ENCODE measurements at places on chromosomes 3 and 15.

GRCh38 chr3:72308641-72309040, 523.7 kb upstream of the PROK2 start:
- no peak for DNase-seq

DNA sequence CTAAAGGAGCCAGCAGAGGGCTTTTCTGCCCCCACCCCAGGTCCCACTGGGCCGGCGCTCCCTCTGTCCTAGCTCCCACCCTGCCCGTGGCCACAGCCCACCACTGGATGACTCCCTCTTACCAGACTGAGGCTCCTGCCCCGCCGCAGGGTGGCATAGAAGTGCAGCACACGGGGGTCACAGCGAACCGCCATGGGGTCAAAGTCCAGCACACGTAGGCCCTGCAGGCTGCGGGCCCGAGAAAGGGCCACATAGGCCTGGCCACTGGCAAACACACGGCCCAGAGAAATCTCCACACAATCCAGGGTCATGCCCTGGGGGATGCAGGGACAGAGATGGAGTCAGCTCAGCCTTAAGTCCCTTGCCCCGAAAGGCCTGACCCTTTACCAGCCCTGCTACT, 9.0 kb downstream of the PIF1 start:
- no peak for DNase-seq

GRCh38 chr3:69660631-69661030, 78.6 kb upstream of the MITF start:
- no peak for DNase-seq

- DNase-seq, result no peak
Measured at GRCh38 chr3:119309591-119309990, 15.4 kb downstream of the ARHGAP31 start.

DNA sequence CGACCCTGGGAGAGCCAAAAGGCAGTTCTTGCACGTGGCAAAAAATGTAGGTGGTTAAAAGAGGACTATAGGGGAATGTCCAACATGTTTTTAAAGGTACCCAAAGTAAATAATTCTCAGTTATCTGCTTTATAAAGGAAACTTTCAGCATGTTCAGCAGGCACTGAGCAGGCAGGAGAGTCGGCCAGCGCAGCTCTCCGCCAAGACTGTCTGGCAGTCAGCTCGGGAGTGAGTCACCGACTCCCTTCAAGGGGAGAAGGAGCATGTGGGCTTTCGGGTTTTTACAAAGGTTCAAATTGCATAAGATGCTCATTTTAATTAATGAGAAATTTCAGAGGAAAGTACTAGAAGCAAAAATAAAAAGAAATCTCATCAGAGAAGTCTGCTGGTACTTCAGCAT, 7.0 kb downstream of the GABRA5 start:
- no peak for DNase-seq

DNA sequence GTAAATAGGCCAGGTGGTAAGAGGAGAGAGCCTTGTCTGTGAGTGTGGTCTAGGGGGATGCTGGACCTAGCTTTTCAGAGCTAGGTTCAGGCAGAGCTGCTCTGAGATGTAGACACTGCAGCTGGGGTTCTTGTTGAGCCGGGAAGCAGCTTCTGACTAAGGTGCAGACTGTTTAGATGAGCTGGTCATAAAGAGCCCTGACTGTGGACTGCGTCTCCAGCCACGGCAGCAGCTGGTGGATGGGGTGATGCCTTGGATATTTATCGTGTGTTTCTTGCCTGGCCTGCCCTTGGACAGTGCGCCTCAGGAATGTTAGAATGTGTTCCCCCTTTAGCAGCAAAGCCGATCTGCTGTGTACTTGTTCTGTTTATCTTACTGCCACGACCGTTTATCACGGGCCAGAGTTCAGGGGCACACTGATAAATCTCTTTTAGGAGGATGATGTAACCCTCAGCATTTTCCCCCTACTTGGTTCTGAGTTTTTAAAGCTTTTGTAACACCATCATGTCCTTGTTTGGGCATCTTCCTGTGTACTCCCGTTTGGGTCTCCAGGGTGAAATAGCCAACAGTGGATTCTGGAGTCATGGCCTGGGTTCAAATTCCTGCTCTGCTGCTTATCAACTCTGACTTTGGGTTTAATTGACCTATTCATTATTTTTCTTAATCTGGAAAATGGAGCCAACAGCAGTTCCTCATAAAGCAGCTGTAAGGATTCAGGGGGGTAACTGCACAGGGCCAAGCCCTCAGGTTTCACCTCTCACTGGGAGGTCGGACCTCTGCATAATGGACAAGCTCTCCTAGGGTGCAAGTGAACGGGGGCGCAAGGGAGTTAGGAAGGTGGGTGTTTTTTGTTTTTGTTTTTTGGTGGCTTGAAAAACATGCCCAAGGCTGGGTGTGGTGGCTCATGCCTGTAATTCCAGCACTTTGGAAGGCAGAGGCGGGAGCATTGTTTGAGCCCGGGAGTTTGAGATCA, 51.4 kb downstream of the FLNB start:
- no peak for DNase-seq

GRCh38 chr3:79317551-79318518, 450.0 kb downstream of the ROBO1 start:
- no peak for DNase-seq

DNA sequence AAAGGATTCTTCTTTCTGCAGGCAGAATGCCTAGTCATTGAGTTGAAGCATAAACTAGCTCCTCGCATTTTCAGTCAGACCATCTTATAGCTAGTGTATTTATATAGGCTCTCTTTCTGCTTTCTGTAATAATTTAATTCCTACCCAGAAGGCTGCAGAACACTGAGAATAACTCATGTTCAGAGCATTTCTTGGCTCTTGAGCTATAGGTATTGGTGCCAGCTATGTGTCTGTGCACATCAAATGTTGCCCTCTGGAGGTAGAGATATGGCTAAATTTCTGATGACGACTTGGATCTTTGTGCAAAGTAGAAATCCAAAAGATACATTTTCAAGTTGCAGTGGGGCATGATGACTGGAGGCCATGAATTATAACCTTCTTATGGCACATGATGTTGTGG, 336.2 kb upstream of the TPM1 start:
- no peak for DNase-seq

- DNase-seq, result no peak
Measured at GRCh38 chr15:52466134-52466701, 62.5 kb downstream of the MYO5A start.

GRCh38 chr3:134134240-134134639, 104.5 kb upstream of the SLCO2A1 start:
- no peak for DNase-seq

DNA sequence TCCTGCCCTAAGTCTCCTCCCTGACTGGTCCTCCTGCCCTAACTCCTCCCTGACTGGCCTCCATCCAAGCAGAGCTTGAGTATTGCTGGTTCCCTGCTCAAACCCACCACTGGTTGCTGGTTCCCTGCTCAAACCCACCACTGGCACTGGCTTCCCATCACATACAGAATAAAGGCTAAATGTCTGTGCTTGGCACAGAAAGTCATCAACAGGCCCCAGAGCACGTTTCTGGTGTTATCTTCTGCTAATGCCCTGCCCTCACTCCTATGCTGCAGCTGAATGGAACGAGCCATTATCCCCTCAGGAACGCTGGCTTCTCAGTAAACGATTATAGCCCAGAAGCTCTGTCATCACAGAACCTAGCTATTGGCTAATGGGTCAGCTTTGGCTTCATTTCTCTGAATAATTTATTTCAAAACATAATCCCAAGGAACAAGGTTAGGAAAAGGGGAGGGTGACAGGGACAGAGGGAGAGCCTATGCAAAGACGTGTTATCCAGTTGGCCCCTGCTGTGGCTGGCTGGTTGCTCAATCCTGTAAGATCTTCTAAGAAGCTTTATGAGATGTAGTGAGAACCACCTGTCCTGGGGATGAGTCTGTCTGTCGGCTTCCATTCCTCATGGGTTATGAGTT, 6.3 kb upstream of the MUC20 start:
- no peak for DNase-seq

DNA sequence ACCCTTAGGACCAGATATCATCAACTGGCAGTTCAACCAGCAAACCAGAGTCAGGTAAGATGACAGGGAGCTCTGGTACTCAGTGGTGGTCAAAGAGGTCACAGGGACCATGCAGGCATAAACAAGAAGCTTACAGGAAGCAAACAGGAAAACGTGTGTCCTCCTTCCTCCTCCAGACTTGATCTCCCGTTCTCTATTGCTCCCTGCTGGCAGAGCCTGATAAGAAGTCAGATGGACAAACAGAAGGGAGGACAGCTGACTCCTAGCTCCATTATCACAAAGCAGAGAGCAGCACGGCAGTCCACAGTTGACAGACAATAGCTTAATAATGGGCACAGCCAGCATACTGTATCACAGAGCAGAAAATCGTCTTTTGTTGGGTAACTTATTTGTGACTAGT, 156.5 kb upstream of the SLC2A2 start:
- no peak for DNase-seq

DNA sequence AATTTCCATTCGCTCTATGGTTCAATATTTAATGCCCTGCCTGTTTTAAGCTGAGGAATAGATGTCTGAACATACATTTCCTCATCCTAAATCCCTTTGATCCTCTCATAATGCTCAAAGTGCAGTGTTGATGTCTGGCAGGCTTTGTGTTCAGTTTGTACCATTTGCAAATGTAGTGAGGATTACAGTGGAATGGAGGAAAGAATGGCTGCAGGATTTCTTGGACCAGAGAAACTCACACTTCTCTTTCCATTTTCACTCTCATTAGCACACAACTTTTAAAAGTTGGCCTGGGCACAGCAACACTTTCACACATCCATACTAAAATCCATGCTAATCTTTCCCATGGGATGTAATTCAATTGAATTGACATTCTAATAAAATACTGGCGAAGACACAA, 28.6 kb upstream of the THRB start:
- DNase-seq, result no peak

DNA sequence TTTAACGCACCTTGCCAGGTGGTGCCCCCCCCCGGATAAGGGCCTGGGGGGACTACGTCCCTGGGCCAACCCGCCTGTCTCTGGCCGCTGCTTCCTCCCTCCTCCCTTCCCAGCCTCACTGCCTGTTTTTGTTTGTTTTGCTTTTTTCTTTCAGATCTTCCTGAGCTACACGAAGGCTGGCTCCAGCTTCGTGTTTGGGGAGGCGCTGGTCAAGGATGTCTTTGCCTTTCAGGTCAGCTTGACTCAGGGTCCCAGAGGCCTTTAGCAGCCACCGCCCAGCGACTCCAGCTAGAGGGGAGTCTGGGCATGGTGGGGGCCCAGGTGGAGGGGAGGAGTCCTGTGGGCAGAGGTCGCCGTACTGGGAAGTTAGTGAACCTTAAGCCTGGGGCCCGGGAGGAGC, 24.1 kb downstream of the SLC28A1 start:
- no peak for DNase-seq

GRCh38 chr3:107928084-107928445, 162.8 kb downstream of the CD47 start:
- peak; percentile 27 for DNase-seq

DNA sequence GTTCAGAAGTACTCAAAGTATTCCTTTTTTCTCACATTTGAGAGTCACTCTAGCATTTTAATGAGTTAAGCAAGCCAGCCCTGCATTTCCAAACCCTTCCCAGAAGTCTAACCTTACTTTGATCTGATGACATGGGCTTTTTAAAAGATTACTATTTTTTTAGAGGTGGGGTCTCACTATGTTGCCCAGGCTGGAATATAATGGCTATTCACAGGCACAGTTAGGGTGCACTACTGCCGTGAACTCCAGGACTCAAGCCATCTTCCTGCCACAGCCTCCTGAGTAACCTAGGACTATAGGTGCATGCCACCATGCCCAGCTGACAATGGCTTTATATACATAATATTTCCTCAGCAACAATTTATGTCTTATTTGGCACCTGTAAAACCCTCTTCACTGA, 64.1 kb upstream of the GOLGA6B start:
- DNase-seq, result no peak

GRCh38 chr3:189355481-189356201, 183.9 kb downstream of the TPRG1 start:
- DNase-seq, result no peak

GRCh38 chr3:155350571-155350970, 57.1 kb upstream of the STRIT1 start:
- no peak for DNase-seq

- no peak for DNase-seq
Measured at GRCh38 chr3:62229908-62230307, 143.4 kb downstream of the FEZF2 start.

DNA sequence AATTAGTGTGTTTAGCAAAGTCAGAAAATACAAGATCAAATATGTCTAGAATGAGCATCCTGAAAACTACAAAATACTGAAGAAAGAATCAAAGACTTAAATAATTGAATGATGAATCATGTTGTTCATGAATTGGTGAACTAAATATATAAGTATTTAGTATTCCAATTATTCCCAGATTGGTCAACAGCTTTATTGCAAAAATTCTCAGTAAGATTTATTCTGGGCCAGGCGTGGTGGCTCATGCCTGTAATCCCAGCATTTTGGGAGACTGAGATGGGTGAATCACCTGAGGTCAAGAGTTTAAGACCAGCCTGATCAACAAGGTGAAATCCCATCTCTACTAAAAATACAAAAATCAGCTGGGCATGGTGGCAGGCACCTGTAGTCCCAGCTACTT, 250.0 kb upstream of the NECTIN3 start:
- no peak for DNase-seq

GRCh38 chr15:100284701-100285100, 57.1 kb downstream of the ADAMTS17 start:
- DNase-seq, result no peak

DNA sequence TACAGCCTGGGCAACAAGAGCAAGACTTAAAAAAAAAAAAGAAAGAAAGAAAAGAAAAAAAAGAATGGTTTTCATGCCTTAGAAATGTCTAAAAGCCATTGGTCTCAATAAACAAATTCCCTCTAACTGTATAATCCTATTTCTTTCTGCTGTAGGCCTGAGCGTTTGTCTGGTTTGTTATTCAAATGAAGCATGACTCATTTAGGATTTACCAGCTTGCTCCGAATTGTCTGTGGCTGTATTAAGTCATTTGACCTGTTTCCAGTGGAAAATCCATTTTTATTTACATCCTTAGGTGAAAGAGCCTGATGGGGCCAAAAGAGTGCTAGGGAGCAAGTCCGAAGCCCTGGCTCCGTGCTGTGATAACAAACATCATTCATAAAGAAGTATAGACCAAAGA, 73.8 kb downstream of the BDH1 start:
- DNase-seq, result no peak

DNA sequence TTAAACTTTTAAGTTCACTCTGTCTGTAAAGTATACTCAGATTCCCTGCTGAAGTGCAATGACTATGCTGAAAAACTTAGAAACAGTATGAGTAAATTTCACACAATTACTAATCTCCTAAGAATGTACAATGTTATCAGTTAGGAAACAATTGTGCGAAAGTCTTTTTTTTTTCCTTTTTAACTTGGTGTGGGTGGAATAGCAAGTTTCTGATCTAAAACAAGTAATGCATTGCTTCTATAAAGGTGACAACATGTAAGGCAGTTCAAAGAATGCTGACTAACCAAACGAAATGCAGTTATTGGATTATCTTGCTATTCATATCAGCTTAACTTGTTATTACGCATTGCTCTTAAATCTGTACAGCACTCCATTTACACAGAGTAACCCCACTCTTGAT, 19.3 kb upstream of the SLC12A8 start:
- no peak for DNase-seq

GRCh38 chr3:89306540-89306939, 199.1 kb downstream of the EPHA3 start:
- no peak for DNase-seq

- DNase-seq, result no peak
Measured at GRCh38 chr3:50153782-50154475, 1.2 kb upstream of the SEMA3F start.

- DNase-seq, result no peak
Measured at GRCh38 chr3:181952221-181952620, 240.5 kb downstream of the SOX2 start.
